Progenitor cell of endocrine pancreas (in vitro differentiated cells): ENCODE measurements at places on chromosomes 1 and 21. TPM values are rescaled to one million over a fixed set of nuclear protein-coding genes. Genes with fewer than 3 reads are reported as not detected.

- no peaks in the 10 kb centered on the region for H3K27me3 ChIP-seq
- H3K36me3 ChIP-seq, result peaks cover 5% of the 10 kb centered on the region
- H3K4me1 ChIP-seq, result peaks cover 7% of the 10 kb centered on the region
- H3K27ac ChIP-seq, result no peak overlapping the region
These were observed 12.2 kb downstream of the TMEM53 start for GRCh38 chr1:44661781-44662682.

- H3K27ac ChIP-seq, result no peak overlapping the region
- no peaks in the 10 kb centered on the region for H3K4me1 ChIP-seq
- H3K4me3 ChIP-seq, result no peak overlapping the region
- H3K36me3 ChIP-seq, result peaks cover 3% of the 10 kb centered on the region
These were observed 334.9 kb upstream of the AJAP1 start for GRCh38 chr1:4319496-4319895.

DNA sequence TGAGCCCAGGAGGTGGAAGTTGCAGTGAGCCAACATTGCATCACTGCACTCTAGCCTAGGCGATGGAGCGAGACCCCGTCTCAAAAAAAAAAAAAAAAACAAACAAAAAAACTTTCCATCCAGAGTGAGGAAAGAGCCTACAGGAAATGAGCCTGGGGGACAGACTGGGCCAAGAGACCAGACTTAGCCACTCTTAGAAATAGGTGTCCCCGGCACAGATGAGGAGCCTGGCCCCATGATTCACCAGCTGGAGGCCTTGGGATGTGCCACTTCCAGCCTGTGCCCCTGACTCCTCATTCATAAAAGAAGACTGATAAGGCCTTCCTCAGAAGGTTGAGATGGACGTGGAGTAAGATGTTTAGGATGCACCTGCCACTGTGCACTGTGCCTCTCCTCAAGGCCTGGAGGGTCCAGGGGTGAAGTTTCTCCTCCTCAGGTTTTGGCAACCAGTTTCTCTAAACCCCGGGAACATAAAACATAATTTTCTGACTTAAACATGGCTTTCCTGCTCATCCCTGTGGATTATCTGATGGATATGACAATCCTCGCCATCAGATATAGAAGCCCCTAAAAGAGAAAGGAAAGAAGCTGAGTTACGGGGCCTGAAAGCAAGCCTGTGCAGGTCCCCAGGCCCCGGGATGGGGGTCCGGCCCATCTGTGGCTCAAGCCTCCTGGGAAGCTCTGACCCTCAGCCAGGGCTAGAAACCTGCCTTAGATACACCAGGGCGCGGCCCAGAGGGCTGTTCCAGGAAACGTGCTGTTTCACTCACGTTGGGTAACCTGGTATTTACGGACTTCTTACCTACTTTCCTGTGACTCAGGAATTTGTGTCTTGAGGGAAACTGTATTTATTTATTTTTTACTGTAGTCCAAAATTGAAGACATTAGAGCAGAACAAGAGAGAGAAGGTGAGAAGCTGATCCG is 26.0 kb downstream of the MX1 start:
- H3K4me3 ChIP-seq, result no peak overlapping the region
- no peaks in the 10 kb centered on the region for H3K36me3 ChIP-seq
- no peaks in the 10 kb centered on the region for H3K27me3 ChIP-seq
- no peak overlapping the region for H3K27ac ChIP-seq
- no peak for DNase-seq

- no peak overlapping the region for H3K4me3 ChIP-seq
- peaks cover 2% of the 10 kb centered on the region for H3K36me3 ChIP-seq
- no peak for DNase-seq
- H3K27me3 ChIP-seq, result no peaks in the 10 kb centered on the region
- H3K4me1 ChIP-seq, result peaks cover 6% of the 10 kb centered on the region
- no peak overlapping the region for H3K27ac ChIP-seq
These were observed 650.4 kb downstream of the LMO4 start for GRCh38 chr1:87979079-87979478.

DNA sequence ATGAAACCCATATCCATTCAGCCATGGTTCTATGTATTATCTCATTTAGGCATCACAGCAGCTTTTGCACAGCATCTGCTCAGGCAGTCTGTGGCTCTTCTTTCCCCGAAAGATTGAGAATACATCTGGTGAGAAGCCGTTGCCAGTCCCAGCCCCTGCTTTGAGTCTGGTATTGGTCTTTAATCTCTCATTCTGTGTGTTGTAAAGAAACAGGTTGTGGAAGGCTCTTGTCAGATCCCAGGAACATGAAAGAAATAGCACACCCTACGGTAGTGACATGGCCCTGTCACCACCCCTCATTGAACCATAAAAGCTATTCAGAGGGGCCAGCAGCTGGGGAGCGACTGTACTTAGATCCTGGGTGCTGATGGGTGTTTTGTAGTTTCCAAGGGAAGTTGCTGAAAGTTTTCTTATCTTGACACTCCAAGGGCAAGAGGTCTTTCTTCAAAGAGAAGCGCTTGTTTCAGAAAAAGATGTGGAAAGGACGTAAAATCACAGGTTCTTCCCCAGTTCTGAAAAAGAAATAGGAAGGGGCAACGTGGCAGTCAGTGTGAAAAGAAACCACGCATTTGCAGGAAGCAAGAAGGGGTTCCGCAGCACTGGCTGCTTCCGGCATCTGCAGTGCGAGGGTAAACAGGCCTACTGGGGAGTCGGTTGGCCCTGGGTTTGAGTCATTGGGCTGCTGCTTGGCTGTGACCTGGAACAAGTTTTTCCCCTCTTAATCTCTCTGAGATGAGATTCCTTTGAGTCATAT is 145.0 kb downstream of the DHRS3 start:
- H3K27me3 ChIP-seq, result no peaks in the 10 kb centered on the region
- DNase-seq, result no peak
- H3K27ac ChIP-seq, result peak overlapping the region; percentile 47

DNA sequence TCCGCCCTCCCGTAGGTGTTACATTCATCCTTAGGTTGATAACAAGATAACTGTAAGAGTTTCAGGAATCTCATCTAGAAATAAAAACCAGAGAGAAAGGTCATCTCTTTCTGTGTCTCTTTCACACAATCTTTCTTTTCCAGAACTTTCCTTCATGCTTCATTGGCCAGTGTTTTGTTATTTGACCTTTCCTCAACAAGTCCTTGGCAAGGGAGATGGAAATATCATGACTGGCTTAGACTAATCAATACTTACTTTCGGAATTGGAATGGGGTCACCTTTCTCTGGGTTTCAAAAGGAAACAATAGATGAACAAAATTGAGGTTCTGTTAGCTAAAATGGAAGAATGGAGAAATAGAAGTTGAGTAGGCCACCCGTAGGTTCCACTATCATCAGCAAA is 72.9 kb upstream of the PPP2R5A start:
- no peaks in the 10 kb centered on the region for H3K36me3 ChIP-seq
- H3K4me1 ChIP-seq, result peaks cover 10% of the 10 kb centered on the region
- no peaks in the 10 kb centered on the region for H3K27me3 ChIP-seq
- H3K4me3 ChIP-seq, result no peak overlapping the region
- H3K27ac ChIP-seq, result no peak overlapping the region

DNA sequence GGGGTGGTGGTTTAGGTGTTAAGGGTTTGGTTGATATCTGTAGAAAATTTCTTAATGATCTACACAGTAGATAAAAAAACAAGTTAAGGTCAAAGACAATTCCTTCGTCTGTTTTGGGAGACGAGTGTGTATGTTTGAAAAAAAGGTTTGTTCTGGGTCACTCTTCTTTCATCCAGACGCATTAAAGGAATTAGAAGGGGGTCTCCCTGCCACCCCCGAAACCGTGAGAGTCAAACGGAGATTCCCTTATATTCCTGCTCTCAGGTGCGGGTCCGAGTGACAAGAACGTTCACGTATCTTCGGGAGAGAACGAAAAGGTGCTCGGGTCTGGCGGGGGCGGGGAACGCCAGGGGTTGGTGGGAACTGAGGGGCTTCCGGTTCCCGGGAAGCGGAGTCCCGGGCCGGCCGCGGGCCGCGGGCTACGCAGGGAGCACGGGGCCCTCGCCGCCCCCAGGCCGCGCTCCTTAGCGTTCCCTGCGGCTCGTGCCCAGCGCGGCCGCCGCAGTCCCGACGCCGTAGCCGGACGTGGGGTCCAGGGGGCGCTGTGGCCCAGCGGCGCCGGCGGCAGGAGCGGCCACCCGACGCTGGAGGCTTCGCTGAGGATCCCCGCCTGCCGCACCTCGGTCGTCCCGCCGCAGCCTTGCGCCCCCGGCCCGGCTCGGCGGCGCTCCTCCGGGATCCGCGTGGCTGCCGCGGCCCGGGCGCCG is at the start of gene ZFYVE9:
Gene ZFYVE9, plus strand, starts transcription at position 577 of the 707 bp plus-strand sequence. CDS start 91,118 bp downstream, outside the sequence.
- H3K27ac ChIP-seq, result peak within 1 kb of the TSS; percentile 95
- H3K4me3 ChIP-seq, result peak within 1 kb of the TSS; percentile 88
- H3K36me3 ChIP-seq, result no peaks in the 10 kb centered on the region
- H3K4me1 ChIP-seq, result peaks cover 14% of the 10 kb centered on the region

DNA sequence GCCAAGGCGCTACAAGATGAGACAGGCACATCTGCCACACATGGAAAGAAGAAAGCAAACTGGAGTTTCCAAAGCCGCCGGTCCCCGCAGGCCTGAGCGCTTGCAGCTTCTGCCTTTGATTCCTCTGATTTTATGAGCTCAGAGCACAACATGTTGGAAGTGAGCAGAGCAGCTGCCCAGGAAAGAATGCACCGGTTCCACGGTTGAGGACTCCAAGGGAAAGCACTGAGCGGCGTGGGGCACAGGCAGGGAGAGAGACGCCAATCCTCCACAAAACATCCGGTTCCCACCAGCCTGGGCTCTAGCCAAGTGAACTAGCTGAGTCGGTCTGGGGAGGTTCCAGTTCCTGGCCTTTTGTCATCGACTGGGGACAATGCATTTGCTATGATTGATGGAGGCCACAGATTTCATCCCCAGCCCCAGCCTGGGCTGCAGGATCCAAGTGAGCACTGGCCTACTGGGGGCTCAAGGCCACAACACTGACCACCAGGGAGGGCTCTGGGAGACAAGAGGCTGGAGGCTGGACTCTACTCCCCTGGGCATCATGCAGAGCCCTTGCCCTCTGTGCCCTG is 253.1 kb upstream of the IRF2BP2 start:
- H3K27me3 ChIP-seq, result no peaks in the 10 kb centered on the region
- DNase-seq, result no peak
- no peak overlapping the region for H3K4me3 ChIP-seq
- H3K27ac ChIP-seq, result peak overlapping the region; percentile 25

RAP1GAP gene
- 15.3 and 16.1 TPM in 2 replicates for total RNA-seq

CD1D gene
- 0.13 TPM in 1 of 2 replicates, not detected in the other for total RNA-seq

PCSK9 gene
- total RNA-seq, result 18.7 and 19.5 TPM in 2 replicates

TSSK3 gene
- total RNA-seq, result 3.1 and 3.9 TPM in 2 replicates

GRIK3 gene
- total RNA-seq, result 0.38 and 0.41 TPM in 2 replicates
